Retinal pigment epithelial cell (primary cell): ENCODE measurements at places on chromosomes 12 and 14.

- DNase-seq, result no peak
These were observed 295.3 kb upstream of the SOX5 start for GRCh38 chr12:24244801-24245200.

DNA sequence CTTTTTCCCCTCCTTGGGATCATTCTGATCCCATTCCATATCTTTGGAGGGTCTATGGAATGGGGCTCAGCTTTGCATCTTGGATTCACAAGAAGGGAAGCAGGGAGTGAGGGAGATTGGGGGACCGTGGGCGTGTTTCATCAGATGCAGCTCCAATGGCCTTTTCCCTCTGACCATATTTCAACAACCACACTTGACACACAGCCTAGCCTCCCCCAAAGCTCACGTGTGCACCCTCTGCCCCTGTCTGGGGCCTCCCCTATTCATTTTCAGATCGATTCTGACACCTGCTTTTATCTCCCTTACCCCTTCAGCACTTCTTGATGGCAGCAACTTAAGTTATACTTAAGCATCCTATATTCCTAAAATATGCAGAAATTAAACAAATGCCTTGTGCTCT lies 126.6 kb downstream of the CHST11 start:
- no peak for DNase-seq

DNA sequence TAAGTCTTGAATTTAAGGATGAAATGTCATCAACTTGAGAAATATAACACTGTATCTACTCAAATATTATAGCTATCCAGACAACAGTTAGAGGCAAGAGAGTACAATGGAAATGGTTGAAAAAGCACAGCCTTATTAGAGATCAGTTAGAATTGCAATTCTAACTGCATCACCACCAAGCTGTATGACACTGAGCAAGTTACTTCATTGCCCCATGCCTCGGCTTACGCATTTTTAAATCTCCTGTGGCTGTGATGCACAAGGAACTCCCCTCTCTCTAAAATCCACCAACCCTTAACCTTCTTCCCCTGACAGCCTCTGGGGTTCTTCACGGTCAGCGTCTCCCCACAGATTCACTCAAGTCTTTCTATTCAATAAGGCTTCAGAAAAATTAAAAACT lies 75.1 kb downstream of the MED13L start:
- peak; percentile 68 for DNase-seq

GRCh38 chr12:104132351-104132956 lies 5.6 kb downstream of the NFYB start:
- DNase-seq, result no peak

- DNase-seq, result peak; percentile 68
These were observed at the start of gene LRIG3 for GRCh38 chr12:58920102-58920960. TSS of gene LRIG3 (minus strand) at chr12:58920504. CDS start at chr12:58920235, 269 bp downstream.

- peak; percentile 93 for DNase-seq
These were observed 5.7 kb downstream of the PTHLH start for GRCh38 chr12:27966870-27967269.

DNA sequence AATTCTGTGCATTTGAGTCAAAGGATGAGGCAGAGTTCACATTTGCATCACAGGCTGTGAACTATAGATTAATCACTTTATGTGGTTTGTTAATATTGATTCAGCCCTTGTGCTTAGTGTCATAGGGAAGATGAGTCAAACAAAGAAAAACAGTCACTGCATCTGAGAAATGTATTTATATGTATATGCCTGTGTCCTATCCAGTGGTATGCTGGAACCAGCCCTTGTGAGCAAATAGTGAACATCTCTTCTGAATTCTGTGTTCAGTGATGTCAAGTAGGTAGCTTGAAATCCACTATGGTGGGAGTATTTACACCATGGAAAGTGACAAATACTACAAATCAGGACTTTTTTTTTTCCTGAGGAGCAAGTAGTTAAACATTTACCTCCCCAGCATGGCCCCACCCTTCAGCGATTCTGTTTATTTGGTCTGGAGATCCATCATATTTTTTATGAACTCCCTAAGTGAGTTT lies 128.5 kb downstream of the HMGA2 start:
- no peak for DNase-seq

GRCh38 chr14:68312884-68313610 lies 479.8 kb downstream of the ZFP36L1 start:
- DNase-seq, result no peak

GRCh38 chr12:113933201-113933786 lies 32.8 kb downstream of the RBM19 start:
- peak; percentile 78 for DNase-seq

DNA sequence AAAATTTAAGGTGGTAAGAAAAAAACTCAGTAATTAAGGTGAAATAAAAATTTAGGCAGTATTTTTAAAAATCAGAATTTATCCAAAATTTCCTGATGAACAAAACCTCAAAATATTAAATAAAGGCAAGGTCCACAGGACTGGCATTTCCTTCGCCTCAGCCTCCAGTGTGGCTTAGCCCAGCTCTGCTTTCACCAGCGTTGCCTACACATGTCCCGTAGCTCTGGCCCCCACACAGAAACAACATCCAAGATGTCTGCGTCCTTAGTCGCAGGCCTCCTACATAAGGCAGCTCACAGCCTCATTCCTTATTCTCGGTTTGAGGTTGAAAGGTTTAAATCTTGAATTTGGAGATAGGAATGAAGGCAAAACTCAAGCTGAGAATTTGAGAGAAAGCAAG lies 274.3 kb downstream of the SYT1 start:
- no peak for DNase-seq

GRCh38 chr12:62629971-62630739 lies 163.5 kb downstream of the MON2 start:
- no peak for DNase-seq

GRCh38 chr12:27057543-27057942 lies 24.8 kb downstream of the C12orf71 start:
- DNase-seq, result no peak

DNA sequence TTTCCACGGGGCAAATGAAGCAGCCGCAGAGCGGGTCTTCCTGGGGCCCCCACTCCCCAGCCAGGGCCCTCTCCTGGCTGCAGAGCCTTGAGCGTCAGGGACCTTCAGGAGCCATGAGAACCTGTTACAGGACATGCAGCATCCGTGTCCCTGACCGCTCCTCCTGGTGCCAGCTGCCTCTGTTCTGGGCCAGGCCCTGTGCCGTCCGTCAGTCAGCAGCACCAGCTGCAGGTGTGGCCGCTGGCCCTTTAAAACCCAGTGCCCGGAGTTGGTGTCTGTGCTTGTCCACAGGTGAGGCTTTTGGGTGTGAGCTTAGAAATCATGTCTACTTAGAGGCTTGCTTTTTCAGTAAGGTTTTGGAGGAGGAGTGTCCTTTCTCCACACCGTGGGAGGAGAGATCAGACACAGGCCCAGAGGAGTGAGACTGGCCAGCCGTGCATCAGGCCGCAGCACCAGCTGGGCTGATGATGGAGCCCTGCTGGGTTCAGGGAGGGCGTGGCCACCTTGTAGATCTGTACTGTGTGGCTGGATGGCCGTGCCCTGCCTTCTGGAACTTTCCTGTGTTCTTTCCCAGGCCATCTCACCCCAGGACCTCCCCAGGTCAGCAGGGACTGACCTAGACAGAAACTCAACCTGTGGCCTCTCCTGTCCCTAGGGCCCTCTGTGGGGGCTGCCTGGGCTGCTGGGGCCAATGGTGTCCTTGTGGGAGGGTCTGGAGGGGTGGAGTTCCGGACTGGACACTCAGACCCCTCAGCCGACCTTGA lies 27.1 kb downstream of the AACS start:
- DNase-seq, result no peak

- DNase-seq, result no peak
These were observed 127.8 kb upstream of the SSTR1 start for GRCh38 chr14:38079886-38080285.

GRCh38 chr14:21308132-21308478 lies 28.2 kb downstream of the RPGRIP1 start:
- DNase-seq, result peak; percentile 4

DNA sequence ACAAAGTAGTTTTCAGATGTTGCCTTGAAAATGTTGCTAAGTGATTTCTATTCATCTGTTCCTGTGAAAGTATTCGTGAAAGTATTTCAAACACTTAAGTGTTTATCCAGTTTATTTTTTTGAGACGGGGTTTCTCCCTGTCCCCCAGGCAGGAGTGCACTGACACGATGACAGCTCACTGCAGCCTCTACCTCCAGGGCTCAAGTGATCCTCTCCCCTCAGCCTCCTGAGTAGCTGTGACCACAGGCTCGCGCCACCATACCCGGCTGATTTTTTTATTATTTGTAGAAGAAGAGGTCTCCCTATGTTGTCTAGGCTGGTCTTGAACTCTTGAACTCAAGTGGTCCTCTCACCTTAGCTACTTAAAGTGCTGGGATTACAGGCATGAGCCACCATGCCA lies 1.7 kb downstream of the ZDHHC17 start:
- DNase-seq, result no peak

- DNase-seq, result no peak
These were observed 5.6 kb downstream of the OR10P1 start for GRCh38 chr12:55642267-55642666.

- DNase-seq, result no peak
These were observed 21.3 kb downstream of the GCH1 start for GRCh38 chr14:54881235-54881760.

GRCh38 chr14:101969481-101969880 lies 5.1 kb downstream of the DYNC1H1 start:
- no peak for DNase-seq

DNA sequence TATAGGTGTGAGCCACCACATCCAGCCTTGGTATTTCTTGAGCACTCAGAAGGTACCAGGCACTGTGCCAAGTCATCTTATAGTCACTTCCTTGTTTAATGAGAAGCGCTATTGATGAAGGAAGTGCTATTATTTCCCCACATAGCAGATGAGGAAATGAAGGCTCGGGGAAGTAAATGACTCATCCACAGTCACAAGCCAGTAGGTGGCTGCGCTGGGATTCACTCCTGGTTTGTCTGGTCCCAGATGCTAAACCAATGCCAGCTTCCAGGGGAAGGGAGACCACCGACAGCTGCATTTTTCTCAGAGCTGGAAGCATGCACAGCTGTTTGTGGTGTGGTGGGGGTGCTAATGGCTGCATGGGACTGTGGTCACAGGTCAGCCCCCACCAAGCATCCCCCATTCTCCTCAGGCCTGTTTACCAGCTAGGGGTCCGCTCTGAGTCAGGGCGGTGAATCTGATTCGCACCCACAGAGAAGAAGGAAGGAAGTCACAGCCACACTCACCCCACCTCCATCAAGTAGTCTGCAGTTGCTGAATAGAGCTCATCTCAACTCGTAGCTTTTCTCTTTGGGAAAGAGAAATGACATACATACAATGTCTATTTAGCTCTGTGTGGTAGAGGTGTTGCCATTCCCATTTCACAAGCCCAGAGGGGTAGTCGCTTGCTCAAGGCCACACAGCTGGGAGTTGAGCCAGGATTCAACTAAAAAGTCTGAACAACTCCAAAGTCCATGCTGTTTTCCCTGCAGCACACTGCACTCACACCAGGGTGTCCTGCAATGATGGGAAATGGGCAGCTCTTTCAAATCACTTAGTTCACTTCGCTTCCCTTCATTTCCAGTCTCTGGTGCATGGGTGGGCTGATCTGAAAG lies 6.3 kb upstream of the LTBP2 start:
- no peak for DNase-seq

DNA sequence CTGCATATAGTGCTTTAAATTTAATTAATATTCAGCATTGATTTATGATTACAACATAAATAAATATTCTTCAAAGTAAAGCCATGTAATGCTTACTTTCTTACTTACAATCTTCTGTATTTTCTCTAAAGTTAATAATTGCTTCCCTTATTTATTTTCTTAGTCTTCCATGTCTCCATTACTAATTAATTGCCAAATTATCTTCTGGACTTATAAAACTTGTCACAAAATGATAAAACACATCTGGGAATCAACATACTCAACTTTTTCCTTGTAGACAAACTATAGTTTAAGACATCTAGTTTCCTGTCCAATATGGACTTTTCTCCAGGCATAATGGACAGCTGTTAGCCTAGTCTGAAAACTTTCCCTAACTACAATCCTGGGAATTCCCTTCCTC lies 466.6 kb downstream of the FLRT2 start:
- no peak for DNase-seq

- no peak for DNase-seq
These were observed 8.4 kb downstream of the PAPLN start for GRCh38 chr14:73245480-73246325.
